Naive thymus-derived CD4-positive, alpha-beta T cell (primary cell): ENCODE measurements at places on chromosomes 3 and 15.

DNA sequence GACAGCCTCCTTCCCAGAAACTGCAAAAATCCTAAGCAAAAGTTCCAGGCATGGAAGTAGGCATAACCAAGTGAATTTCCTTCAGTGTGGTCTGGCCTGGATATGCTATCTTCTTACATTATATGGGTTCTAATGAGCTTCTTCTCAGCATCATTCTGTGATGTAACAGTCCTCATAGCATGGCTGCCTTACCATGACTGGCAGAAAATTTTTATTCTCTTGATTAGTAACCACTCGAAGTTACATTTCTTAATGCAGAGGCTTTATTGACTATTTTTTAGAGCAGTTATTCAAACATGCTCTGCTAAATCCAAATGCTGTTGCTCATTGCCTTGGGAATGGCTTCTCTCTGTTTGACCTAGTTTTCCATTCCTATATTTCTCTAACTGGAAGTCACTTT, 21.1 kb upstream of the CPNE4 start:
- DNase-seq: no peak

DNA sequence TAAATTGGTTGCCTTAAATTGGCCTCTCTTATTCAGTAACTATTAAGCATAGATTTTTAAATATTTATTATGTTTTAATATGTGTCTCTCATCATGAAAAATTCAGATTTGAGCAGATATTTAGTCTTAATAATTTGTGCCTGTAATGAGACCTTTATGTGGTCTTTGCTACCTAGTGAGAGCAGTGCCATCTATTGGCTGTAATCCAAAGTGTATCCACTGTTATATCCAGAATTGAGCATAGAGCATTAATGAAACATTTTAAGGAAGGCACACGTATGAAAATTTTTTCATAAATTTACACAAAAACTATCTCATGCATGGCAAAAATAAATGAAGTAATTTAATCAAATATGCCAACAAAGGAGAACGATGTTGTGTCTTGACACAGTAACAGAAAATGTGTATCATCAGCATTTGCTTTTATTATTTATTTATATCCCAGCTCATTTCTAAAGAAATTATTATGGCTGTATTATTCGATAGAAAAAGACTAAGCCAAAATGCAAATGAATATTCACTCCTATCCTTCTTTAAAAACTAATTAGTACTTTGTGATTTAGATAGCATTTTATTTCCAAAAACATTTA, 203.5 kb downstream of the RSRC1 start:
- DNase-seq: no peak

GRCh38 chr3:44060164-44060563, 181.5 kb upstream of the TOPAZ1 start:
- no peak for DNase-seq

GRCh38 chr15:25777037-25777436, 86.1 kb downstream of the ATP10A start:
- DNase-seq: no peak

- DNase-seq: no peak
Measured at GRCh38 chr15:100687582-100688141, 85.3 kb downstream of the ASB7 start.
